ENCODE measurements at places on chromosomes 7 and 10.

- no peaks in the 10 kb centered on the region for H3K27me3 ChIP-seq
- no peaks in the 10 kb centered on the region for H3K4me1 ChIP-seq
- no peak overlapping the region for H3K27ac ChIP-seq
- no peak overlapping the region for H3K4me3 ChIP-seq
- no peak for DNase-seq
Observed at GRCh38 chr7:157560258-157560654, 223.5 kb downstream of the DNAJB6 start.

DNA sequence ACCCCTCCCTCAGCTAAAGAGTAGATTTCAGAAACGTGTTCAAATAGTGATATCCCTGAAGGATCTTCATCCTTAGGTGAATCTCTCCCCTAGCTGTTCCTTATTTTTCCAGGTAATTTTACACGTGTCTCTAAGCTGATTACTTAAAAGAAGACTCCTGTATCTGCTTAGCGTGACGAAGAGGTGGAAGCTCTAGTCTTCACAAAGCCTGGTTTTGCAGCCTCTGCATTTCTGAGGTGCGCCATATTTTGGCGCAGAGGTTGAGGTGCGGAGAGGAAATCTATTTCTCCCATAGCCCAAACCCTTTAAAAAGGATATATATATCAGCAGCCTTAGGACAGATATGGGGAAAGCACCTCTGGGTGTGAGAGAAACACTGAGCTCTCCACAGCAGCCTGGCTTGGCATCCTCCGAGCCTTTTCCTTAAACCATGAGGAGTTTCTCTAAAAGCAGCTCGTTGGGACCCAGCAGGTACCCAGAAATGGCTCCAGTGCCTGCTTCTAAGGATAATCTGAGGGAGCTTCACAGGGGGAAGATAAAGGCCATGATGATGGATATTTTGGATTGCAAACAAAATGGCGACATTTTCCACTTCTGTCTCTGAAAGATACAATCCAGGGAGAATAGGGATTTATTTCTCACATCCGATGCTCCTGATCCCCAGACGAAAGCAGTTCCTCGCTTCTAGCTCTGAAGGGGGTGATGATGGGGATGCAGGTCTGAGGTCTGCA, 3.0 kb upstream of the HOXA2 start:
- H3K27me3 ChIP-seq = peaks cover 43% of the 10 kb centered on the region
- H3K36me3 ChIP-seq = no peaks in the 10 kb centered on the region
- DNase-seq = no peak
- no peak overlapping the region for H3K4me3 ChIP-seq
- H3K4me1 ChIP-seq = peaks cover 9% of the 10 kb centered on the region

DNA sequence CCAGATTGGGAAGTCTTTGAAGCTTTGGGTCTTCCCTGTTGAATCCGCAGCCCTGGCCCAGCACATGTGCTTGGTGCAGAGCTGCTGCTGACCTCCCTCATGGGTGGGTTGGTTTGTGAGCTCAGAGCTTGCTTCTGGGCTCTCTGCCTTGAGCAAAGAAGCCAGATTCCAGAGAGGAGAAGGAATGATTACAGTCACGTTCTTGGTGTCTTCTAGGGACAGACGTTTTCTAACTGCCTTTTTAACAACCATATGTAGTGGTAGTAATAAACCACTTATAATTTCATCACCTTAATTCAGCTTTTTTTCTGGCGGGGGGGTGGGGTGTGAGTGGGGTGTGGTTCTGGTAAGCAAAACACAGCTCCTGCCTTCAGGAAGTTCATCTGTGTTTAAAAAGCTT, 39.5 kb downstream of the LRMDA start:
- peaks cover 4% of the 10 kb centered on the region for H3K4me1 ChIP-seq
- H3K27me3 ChIP-seq = no peaks in the 10 kb centered on the region
- no peak overlapping the region for H3K27ac ChIP-seq
- no peak for DNase-seq
- no peaks in the 10 kb centered on the region for H3K36me3 ChIP-seq

GRCh38 chr10:31242902-31243301, 76.1 kb upstream of the ZEB1 start:
- H3K27ac ChIP-seq = no peak overlapping the region
- H3K4me3 ChIP-seq = no peak overlapping the region
- H3K27me3 ChIP-seq = no peaks in the 10 kb centered on the region

DNA sequence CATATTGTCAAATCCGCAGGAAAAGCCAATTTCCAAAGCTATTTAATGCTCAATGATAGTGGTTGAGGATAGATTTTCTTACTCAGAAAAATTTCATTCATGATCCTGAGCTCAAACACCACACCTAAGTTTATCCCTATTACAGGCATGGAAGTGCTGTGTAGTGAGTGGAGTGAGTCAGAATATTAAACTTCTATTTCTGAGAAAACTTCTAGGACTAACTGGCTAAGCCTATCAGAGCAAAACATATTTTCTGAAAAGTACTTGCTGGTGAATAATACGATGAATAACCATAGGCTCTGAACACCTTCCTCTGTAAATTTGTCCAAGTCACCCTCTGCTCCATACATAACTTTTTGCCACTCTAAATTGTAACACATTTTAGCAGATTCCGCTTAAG, 221.5 kb downstream of the SUGCT start:
- no peaks in the 10 kb centered on the region for H3K36me3 ChIP-seq
- no peak for DNase-seq
- no peaks in the 10 kb centered on the region for H3K4me1 ChIP-seq

DNA sequence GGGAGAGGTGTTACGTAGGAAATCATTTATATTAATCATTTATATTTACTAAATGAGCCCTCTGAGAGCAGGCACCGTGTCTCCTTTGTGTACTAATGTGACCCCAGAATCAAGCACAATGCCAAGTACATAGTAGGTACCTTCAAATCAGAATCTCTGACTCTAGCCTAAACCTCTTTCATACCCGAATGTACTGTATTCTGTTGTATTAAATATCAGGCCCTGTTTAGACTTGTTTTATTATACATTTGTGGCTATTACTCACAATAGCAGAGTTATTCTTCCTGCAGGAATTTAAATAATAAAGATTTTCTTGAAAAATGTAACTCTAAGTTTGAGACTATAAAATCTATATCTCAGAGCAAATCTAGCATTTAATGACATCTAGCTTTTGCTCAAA, 297.3 kb downstream of the EXOC4 start:
- no peak overlapping the region for H3K4me3 ChIP-seq
- no peak for DNase-seq
- H3K27ac ChIP-seq = no peak overlapping the region

DNA sequence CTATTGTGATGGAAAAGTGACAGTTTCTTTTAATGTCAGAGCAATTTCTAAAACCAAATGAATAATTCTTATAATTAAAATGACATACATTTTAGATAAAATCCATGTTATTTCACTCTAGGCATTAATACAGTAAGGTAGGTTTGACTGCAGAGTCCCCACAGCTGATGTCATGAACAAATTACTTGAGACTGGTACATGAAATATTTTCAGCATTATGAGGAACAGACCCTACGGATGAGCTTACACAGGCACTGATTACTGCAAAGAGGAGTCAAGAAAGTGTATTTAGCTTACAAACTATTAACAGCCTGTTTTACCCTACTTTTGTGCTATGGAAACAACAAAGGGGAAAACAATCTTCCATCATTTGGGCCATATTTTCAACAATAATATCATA, 8.9 kb downstream of the COL1A2 start:
- H3K36me3 ChIP-seq = peaks cover 11% of the 10 kb centered on the region
- no peaks in the 10 kb centered on the region for H3K27me3 ChIP-seq

DNA sequence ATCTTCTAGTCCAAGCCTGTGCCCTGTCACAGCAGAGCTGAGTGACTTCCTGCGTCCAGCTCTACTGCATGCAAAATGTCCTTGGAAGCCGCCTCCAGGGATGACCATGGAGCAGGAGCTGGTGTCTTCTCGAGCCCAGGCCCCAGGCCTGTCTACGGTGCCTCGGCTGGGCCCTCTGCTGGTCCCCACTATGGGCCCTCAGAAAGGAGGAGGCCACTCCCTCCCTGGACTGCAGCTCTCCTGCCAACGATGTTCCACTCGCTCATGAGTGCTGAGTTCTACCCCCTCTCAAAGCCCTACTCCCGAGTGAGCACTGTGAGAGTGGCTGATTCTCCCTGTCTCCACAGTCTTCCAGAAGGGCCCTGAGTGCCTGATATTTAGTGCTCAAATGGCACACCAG, 504.9 kb downstream of the PTPRN2 start:
- DNase-seq = no peak
- no peak overlapping the region for H3K4me3 ChIP-seq
- H3K27me3 ChIP-seq = no peaks in the 10 kb centered on the region
- no peak overlapping the region for H3K27ac ChIP-seq

- no peak overlapping the region for H3K4me3 ChIP-seq
- DNase-seq = no peak
- no peaks in the 10 kb centered on the region for H3K27me3 ChIP-seq
- H3K27ac ChIP-seq = peak overlapping the region; percentile 21
- H3K36me3 ChIP-seq = no peaks in the 10 kb centered on the region
- H3K4me1 ChIP-seq = no peaks in the 10 kb centered on the region
Observed at GRCh38 chr7:29488977-29489376, 74.7 kb upstream of the PRR15 start.

DNA sequence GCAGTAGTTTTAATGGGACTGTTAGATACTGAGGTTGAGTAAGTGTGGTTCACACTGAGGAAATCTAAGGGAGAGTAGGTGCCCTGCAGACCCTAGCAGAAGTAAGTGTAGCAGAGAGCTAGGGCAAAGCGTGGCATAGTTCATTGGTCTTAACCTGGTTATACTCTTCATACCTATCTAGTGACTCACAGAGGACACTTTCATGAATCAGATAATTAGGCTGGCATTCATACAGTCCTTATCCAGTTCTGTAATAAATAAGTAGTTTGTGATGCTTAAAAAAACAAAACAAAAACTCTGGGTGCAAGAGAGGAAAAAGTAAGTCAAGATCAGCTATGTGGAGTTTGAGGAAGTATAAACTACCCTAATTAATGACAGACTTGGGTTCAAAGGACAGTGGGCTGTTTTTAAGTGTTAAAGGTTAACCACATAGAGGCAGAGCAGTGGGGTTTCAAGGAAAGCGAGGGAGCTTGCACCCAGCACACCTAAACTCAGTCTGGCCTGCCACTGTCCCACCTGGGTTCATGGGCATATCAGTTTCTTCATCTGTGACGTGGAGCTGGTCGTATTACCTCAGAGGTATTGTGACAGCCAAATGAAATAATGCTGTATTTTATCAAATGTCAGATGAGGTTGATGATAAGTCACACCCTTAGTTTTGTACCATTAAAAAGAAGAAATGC, 27.1 kb downstream of the LMTK2 start:
- no peaks in the 10 kb centered on the region for H3K36me3 ChIP-seq
- H3K27ac ChIP-seq = no peak overlapping the region
- H3K27me3 ChIP-seq = no peaks in the 10 kb centered on the region
- no peak overlapping the region for H3K4me3 ChIP-seq
- peaks cover 27% of the 10 kb centered on the region for H3K4me1 ChIP-seq

- H3K27me3 ChIP-seq = no peaks in the 10 kb centered on the region
- no peaks in the 10 kb centered on the region for H3K36me3 ChIP-seq
- no peak for DNase-seq
- H3K4me1 ChIP-seq = no peaks in the 10 kb centered on the region
- H3K4me3 ChIP-seq = no peak overlapping the region
- H3K27ac ChIP-seq = no peak overlapping the region
Observed at GRCh38 chr7:19090526-19090925, 26.9 kb downstream of the TWIST1 start.

- no peaks in the 10 kb centered on the region for H3K4me1 ChIP-seq
- H3K27me3 ChIP-seq = no peaks in the 10 kb centered on the region
- no peak overlapping the region for H3K27ac ChIP-seq
- H3K4me3 ChIP-seq = no peak overlapping the region
- DNase-seq = no peak
Observed at GRCh38 chr10:69873135-69873639, 71.5 kb downstream of the COL13A1 start.

GRCh38 chr7:26789481-26790184, 74.8 kb downstream of the SKAP2 start:
- no peak overlapping the region for H3K27ac ChIP-seq
- no peak for DNase-seq
- no peaks in the 10 kb centered on the region for H3K4me1 ChIP-seq
- H3K36me3 ChIP-seq = no peaks in the 10 kb centered on the region
- H3K27me3 ChIP-seq = no peaks in the 10 kb centered on the region
- H3K4me3 ChIP-seq = no peak overlapping the region

- H3K4me3 ChIP-seq = no peak overlapping the region
- H3K4me1 ChIP-seq = peaks cover 19% of the 10 kb centered on the region
- H3K27ac ChIP-seq = peak overlapping the region; percentile 66
- no peaks in the 10 kb centered on the region for H3K27me3 ChIP-seq
Observed at GRCh38 chr7:135795846-135796570, 47.4 kb upstream of the FAM180A start.

DNA sequence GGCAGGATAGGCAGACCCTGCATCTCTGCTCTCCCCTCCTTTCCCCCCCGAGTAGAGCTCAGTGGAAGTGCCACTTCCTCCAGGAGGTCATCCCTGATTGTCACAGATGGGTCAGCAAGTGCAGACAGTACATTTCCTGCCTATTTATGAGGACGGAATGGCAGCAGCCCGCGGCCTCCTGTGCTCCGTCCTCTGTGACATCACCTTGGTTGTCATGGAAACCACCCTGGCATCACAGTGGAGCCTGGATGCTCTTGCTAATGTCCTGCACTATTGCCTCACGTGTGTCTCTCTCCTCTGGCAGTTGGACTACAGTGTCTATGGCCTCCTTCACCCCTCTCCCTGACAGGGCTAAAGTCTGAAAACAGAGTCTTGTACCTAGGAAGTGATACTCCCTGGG, 148.6 kb downstream of the SH3PXD2A start:
- no peak overlapping the region for H3K4me3 ChIP-seq
- no peak for DNase-seq
- no peaks in the 10 kb centered on the region for H3K36me3 ChIP-seq
- H3K27me3 ChIP-seq = no peaks in the 10 kb centered on the region

- no peaks in the 10 kb centered on the region for H3K36me3 ChIP-seq
- no peaks in the 10 kb centered on the region for H3K4me1 ChIP-seq
- no peak overlapping the region for H3K4me3 ChIP-seq
- no peak overlapping the region for H3K27ac ChIP-seq
Observed at GRCh38 chr7:155631155-155631554, 13.3 kb upstream of the RBM33 start.

GRCh38 chr10:77381750-77382149, 255.9 kb downstream of the KCNMA1 start:
- H3K27me3 ChIP-seq = no peaks in the 10 kb centered on the region
- no peak for DNase-seq
- no peaks in the 10 kb centered on the region for H3K36me3 ChIP-seq
- H3K27ac ChIP-seq = no peak overlapping the region

DNA sequence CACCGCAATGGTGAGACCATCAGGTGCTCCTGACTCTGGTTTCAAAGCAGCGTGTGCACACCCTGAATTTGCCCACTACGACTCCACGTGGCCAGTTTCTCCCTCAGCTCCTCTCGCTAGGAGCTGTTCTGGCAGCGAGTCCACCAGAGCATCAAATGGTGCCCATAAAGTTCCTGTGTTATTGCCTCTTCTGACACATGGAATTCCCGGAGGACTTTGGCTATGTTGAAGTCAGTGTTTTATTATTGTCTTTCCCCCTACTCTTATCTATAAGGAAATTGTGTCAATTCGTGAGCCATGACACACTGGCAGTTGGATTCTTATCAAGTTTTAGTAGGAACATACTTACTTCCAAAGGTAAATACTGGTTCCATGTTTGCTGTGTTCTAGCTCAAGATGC, 53.9 kb upstream of the NPVF start:
- H3K4me1 ChIP-seq = no peaks in the 10 kb centered on the region
- no peaks in the 10 kb centered on the region for H3K27me3 ChIP-seq
- H3K4me3 ChIP-seq = no peak overlapping the region
- DNase-seq = no peak
- H3K36me3 ChIP-seq = no peaks in the 10 kb centered on the region
- no peak overlapping the region for H3K27ac ChIP-seq

- peak; percentile 2 for DNase-seq
- H3K4me3 ChIP-seq = no peak overlapping the region
- no peaks in the 10 kb centered on the region for H3K27me3 ChIP-seq
- peaks cover 4% of the 10 kb centered on the region for H3K4me1 ChIP-seq
- no peak overlapping the region for H3K27ac ChIP-seq
Observed at GRCh38 chr7:102469351-102469971, 4.7 kb downstream of the LRWD1 start.

Measured in thyroid gland (tissue), 4 donors.